ENCODE measurements at places on chromosomes 1 and 21. TPM values are rescaled to one million over a fixed set of nuclear protein-coding genes. Genes with fewer than 3 reads are reported as not detected.
A peak's percentile ranks its signal among the peaks of the same experiment; 100 is the strongest.

DNA sequence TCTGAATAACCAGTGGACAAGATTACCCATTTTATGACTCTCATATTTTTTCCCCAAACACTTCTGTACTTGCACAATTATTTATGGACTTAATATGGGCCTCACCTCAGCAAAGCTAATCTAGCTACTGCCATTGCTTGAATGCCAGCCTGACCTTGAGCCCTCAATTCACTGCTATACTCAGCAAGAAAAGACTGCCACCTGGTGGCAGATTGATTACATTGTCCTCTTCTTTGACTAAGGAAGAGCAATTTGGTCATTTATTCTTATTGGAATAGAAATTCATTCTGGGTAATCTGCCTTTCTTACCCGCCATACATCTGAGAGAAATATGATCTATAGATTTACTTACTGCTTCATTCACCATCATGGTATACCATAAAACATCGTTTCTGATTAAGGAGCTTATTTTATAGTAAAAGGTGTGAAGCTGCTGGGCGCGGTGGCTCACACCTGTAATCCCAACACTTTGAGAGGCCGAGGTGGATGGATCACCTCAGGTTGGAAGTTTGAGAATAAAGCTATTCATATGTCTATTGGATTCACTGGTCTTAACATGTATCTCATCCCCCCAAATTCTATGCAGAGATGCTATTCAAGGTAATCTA, 32.9 kb upstream of the DIPK1A start:
- peak; percentile 75 for DNase-seq

DNA sequence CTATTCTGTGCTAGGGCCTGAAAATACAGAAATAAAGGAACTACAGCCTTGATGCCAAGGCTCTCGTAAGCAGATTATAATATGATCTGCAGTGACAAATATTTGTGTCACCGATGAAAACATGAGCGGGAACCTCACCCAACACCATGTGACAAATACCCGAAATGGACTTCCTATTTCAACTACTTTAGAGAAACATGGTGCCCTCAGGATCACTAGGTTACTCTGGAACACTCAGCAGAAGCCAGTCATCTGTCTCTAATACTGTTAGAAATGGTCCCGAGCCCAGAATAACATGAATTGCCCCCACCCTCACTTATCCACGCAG, 463 bp upstream of the VAMP3 start:
- no peak for DNase-seq

DNA sequence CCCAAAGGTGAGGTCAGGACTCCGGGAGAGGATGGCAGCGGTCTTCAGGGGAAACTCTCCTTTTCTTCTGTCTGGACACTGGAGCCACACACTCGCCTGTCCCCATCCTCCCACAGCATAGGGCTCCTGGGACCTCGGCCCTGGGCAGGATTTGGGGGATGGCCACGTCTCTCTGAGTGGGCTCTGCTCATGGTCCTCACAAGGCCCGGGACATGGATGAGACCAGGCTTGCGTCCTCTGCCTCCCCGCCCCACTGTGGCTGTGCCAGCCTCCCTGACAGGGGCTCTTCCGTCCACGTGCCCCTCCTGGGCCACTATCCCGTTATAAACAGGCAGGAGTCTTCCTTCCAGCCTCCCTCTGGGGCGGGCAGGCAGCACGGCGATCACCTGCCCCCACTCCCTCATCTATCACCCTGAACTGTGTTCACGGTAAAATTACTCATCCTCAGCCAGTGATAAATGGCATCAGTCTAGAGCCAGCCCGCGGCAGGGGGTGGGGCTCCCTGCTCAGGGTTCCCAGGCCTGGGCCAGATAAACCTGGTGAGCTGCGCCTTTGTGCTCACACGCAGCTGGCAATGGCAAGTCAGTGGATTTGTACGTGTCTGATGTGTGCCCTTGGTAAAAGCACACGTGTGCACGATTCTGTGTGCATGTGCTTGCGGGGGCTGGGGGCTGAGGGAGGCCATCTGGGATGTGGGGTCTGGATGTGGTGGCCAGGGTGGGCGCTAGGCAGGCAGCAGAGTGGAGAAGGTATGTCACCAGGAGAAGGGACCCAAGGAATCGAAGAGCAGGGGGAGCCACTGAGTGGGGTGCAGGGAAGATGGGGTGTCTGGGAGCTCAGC, 12.6 kb upstream of the SAMD11 start:
- no peak for DNase-seq

TCEA3 gene
- polyA plus RNA-seq, result 11.2 TPM

DNA sequence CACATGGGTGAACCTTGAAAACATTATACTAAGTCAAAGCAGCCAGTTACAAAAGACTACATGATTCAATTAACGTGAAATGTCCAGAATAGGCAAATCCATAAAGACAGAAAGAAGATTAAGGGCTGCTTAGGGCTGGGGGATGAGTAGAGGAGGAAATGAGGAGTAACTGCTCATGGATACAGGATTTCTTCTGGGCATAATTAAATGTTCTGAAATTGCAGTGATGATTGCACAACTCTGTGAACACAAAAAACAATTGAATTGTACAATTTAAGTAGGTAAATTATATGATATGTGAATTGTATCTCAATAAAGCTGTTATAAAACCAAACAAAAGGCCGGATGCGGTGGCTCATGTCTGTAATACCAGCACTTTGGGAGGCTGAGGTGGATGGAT, 52.2 kb downstream of the RERE start:
- DNase-seq, result no peak

- DNase-seq, result no peak
These were observed 15.6 kb downstream of the TNNT2 start for GRCh38 chr1:201361652-201362504.

C8A gene
- not detected for polyA plus RNA-seq
